ENCODE measurements at places on chromosomes 1 and 21.

- DNase-seq: no peak
Observed at GRCh38 chr1:171784784-171785183, 3.3 kb downstream of the METTL13 start.

GRCh38 chr1:75836528-75837100, 39.9 kb downstream of the MSH4 start:
- DNase-seq: no peak

- DNase-seq: peak; percentile 56
Observed at GRCh38 chr21:45555557-45556301, 13.5 kb upstream of the SLC19A1 start.

DNA sequence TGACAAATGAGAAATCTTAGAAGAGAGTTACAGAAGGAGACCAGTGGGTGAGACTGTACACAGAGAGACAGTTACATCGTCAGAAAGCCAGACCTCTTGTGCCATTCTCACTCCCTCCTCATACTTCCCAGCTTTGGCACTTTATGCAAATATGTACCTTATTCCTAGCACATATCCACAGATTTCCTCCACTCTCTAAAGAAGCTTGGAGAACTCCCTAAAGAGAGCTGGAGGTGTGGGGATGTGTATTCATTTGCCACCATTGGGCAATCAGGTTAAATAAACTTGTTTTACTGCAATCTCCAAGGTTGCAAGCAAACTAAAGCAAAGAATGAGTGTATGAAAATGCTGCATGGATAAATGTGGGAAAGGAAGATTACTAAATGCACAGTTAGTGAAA, 380.9 kb upstream of the PRMT6 start:
- DNase-seq: no peak

GRCh38 chr1:110736900-110737605, 62.3 kb upstream of the KCNA3 start:
- DNase-seq: no peak

- DNase-seq: peak; percentile 29
Observed at GRCh38 chr1:25922056-25922970, 16.1 kb upstream of the STMN1 start.

DNA sequence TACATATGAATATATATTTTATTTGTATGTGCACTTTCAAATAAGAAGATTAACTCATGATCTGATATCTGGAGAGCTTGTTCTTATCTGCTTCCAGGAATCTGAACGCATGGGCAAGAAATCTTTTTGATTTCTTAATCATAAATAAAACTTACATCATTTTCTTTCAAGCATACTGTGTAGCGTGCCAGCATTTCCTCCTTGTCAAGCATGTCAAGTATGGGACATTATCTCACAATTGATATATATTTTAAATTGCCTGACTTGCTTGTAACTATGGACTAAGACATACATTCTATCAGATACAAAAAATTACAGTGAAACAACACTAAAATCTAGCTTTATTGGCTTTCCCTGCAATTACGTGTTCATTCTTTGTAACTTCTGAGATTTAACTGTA, 1128.2 kb downstream of the PLA2G4A start:
- DNase-seq: no peak

DNA sequence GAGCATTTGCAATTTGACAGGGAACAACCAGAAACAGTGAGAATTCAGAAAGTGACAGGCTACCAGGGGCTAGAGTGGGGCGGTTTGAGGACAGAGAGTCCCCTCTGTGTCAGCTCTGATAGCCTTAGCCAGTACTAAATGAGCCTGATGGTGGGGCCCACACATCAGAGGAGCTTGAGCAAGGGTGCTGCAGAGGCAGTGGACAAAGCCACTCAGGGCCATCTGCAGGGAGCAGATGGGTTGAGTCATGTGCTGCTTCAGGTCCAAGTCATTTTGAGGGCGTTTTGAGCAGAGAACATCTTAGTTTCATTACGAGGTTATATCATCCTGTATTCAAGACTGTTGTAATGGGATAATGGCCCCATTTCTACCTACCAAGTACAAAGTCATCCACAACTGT, 7.7 kb downstream of the LRRC52 start:
- no peak for DNase-seq

DNA sequence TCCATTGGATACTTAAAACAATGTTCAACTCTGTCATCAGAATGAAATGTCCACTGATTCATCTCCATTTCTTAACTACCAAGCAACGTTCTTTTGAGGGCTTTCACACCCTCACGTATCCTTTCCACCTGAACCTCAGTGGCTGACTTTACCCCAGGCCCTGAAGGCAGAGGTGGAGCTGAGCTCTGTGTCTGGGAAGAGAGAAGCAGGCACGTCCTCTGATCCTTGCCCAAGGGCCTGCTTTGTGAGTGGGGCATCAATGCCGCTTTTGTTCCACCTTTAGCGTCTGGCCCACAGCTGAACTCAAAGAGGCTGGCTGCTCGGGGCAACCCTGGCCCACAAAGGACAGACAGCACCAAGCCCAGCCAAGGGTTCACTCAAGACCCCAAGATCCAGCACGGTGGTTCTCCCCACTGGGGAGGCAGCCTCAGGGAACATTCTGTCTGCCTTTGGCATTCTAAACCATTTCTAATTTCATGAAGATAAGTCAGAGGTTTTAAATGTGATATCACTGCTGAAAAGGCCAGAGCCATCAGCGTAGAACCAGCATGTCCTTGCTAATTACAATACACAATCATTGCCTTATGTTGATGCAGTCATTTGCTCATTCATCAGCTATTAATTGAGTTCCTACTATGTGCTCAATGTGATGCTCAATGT, 126.0 kb upstream of the UBE2U start:
- no peak for DNase-seq

All from activated B cell treated with CpG ODN at 0.5 μM for 24 hours (primary cell).